COR-L47 (cell line): ENCODE measurements at places on chromosomes 11 and 22.

- no peak for DNase-seq
Measured at GRCh38 chr11:119673759-119674336, 55.2 kb downstream of the NECTIN1 start.

DNA sequence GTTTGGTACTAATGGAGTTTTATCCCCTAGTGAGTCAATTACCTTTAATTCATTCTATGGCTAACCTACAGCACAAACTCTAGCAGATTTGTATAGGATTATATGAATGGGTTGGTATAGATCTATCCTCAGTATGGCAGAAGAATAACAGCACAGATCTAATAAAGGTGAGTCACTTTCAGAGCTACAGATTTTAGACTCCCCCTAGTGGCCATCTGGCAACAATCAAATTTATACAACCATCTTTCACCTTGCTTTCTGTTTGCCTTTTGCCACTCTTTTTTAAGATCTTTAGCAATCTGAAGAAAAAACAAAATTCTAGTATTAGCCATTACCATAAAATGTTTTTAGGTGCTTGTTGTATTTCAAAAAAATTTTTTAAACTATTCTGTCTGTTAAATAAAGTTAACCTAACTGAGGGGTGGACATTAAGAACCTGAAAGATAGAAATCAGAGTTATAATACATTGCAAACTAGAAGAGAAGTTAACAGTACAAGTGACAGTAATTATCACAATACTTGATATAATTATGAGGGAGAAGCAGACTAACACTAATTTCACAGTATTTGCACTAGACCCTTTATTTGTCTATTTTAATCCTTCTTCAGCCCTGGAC lies 25.8 kb downstream of the DDIAS start:
- peak; percentile 74 for DNase-seq

DNA sequence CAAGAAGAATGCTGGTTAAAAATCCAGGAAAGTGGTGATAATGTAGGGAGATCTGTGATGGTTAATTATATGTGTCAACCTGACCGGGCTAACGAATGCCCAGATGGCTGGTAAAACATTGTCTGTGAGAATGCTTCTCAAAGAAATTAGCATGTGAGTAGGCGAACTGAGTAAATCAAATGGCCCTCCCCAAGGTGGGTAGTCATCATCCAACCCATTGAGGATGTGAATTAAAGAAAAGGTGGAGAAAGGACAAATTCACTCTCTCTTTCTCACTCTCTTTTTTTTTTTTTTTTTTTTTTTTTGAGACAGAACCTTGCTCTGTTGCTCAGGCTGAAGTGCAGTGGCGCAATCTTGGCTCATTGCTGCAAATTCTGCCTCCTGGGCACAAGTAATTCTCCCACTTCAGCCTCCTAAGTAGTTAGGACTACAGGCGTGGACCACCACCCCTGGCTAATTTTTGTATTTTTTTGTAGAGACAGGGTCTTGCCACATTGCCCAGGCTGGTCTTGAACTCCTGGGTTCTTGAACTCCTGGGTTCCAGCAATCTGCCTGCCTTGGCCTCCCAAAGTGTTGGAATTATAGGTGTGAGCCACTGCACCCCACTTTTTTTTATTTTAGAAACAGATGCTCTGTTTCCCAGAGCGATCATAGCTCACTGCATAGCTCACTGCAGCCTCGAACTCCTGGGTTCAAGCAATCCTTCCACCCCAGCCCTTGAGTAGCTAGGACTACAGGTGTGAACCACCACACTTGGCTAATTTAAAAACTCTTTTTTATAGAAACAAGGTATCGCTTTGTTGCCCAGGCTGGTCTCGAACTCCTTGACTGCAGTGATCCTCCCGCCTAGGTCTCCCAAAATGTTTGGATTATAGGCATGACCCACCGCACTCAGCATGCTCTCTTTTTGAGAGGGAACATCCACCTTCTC lies 22.0 kb upstream of the P2RY6 start:
- DNase-seq: no peak

GRCh38 chr11:100484948-100485347 lies 202.1 kb upstream of the ARHGAP42 start:
- no peak for DNase-seq

- DNase-seq: no peak
Measured at GRCh38 chr22:31286360-31287255, 5.7 kb downstream of the PIK3IP1 start.

DNA sequence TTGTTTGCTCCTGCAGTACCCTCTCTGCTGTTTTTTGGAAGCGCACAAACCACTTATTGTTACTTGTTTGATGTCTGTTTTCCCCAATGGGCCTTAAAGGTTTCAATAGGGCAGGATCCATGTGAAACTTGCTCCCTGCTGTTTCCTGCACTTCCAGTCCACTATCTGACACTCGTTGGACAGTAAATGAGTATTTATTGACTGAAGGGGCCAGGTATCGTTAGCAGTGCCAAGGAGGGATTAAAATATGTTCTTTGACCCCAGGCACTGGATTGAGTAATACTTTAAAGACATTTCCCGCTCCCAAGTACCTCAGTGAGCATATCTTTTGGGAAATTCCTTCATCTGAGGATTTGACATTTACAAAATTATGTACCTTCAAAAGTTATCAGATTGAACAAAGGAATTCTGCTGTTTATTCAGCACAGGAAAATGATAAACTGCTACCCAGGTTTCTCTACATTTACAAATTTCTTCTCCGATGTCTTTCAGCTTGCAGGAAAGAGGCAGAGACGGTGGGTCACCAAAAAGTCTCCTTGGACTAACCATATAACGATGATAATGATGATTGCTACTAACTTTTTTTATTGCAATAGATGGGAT lies 23.3 kb upstream of the OR9Q2 start:
- DNase-seq: no peak

DNA sequence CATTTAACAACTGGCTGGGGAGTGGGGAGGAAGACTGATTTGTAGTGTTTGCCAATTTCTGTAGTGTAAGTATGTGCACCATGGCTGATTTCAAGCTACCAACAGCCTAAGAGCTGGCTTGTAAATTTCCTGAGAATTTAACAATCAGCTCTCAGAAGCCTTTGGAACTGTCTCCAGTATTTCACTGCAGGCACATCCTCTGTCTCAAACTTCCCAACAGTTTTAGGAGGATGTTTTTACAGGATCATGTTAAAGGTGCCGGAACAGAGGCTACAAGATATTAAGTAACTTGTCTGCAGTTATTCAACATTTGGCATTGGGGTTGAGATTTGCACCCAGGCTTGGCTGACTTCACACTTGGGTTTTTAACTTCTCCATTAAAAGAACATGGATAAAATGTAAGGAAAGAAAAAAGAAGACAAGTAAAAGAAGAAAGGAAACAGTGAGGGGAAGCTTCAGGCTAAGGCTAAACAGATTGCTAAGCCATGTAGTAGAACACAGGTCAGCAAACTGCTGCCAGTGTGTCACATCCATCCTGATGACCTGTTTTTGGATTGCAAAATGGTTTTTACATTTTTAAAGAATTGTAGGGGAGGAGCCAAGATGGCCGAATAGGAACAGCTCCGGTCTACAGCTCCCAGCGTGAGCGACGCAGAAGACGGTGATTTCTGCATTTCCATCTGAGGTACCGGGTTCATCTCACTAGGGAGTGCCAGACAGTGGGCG lies 204.8 kb upstream of the SESN3 start:
- DNase-seq: no peak

GRCh38 chr11:122036018-122036417 lies 80.0 kb downstream of the BLID start:
- no peak for DNase-seq
